Karpas-422 (cell line): ENCODE measurements at places on chromosomes 4 and X.
A peak's percentile ranks its signal among the peaks of the same experiment; 100 is the strongest.

DNA sequence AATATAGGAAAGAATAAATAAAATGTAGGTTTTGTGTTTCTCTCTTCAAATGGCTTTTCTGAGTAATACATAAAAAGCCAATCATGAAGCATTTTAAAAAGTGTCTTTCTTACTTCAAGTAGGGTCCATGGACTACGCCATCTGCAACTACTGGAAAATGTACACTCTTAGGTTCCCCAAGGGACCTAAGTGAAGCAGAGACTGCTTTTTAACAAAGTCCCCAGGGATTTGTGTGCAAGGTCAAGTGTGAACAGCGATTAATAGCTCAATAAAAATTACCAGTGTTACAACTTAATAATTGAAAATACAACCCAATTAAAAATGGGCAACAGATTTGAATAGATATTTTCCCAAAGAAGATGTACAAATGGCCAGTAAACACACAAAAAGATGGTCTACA lies 84.9 kb downstream of the ARHGAP6 start:
- peak; percentile 40 for DNase-seq

- DNase-seq, result peak; percentile 60
These were observed 148.3 kb downstream of the MAML3 start for GRCh38 chr4:140005699-140006098.

- peak; percentile 80 for DNase-seq
These were observed 30.2 kb downstream of the AFF2 start for GRCh38 chrX:148530464-148531077.

GRCh38 chrX:72247206-72247942 lies 8.5 kb upstream of the ERCC6L start:
- DNase-seq, result no peak

DNA sequence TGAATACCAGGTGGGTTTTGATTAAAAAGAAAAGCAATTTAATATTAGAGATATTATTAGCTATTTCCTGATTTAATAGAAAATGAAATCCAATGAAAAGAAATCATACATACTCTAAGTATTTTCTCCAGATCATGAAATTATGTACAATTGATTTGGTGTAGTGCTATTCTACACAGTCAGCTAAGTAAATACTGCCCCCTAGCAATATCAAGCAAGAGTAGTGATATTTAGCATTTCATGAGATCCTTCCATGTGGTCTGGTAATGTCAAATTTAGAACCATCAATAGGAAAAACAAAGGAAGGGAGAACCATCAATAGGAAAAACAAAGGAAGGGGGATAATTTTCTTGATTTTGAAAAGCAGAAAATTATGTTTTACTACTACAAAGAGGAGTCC lies 114.6 kb downstream of the TBCK start:
- DNase-seq, result peak; percentile 67

DNA sequence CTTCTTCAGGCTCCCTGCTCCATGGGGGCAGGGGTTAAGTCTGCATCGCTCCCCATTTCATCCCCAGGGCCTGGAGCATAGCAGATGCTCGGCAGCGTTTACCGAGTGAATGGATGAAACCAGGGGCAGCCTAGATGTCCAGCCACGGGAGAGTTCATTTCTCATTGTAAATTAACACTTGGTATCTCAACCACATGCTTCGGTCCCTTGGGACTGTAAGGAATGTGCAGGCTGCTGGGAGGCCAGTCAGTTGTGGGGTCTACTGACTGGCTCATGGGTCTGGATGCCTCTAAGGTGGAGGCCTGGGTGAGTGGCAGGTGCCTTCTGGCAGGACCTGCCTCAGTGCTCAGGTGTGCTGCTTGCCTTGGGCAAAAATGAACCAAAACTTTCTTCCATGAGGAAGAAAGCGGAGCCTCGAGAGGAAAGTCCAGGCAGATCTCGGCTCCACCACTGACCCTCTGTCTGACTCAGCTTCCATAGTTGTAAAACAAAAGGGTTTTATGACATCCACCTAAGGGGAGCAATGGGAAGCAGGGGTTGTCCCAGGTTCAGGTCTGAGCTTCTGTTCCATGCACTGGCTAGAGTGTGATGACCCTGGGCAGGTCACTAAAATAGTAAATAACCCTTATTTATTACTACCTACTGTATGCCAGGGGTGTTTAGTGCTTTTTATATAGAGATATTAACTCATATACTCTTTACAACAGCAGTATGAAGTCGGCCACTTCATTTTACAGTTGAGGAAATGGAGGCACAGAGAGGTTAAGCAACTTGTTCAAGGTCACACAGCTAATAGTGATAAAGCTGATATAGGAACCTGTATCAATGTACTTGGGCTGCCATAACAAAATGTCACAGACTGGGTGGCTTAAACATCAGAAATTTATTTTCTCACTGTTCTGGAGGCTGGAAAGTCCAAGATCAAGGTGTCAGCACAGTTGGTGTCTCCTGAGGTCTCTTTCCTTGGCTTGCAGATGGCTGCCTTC lies 144.3 kb upstream of the STX18 start:
- DNase-seq, result no peak

DNA sequence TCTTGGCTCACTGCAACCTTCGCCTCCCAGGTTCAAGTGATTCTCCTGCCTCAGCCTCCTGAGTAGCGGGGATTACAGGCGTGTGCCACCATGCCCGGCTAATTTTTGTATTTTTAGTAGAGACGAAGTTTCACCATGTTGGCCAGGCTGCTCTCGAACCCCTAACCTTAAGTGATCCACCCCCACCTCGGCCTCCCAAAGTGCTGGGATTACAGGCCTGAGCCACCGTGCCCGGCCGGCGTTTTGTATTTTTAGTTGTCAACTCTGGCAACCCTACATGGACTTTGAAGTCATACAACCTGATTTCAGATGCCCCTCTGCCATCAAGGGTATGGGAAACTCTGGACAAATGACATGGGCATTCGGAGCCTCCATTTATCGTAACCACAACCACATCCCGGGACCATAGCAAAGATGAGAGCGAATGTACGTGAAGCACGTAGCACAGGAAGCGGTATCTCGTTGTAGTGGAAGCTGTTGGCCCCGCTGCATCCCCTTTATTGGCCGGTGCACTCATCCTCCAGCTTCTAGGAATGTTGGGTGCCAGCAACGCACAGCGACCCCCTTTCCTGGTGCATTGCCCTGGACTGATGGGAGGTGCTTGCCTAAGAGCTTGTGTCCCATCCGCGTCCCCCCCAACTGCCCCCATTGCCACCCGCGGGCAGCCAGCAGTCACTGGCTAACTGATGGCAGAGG lies 109.2 kb downstream of the PHKA2 start:
- no peak for DNase-seq

DNA sequence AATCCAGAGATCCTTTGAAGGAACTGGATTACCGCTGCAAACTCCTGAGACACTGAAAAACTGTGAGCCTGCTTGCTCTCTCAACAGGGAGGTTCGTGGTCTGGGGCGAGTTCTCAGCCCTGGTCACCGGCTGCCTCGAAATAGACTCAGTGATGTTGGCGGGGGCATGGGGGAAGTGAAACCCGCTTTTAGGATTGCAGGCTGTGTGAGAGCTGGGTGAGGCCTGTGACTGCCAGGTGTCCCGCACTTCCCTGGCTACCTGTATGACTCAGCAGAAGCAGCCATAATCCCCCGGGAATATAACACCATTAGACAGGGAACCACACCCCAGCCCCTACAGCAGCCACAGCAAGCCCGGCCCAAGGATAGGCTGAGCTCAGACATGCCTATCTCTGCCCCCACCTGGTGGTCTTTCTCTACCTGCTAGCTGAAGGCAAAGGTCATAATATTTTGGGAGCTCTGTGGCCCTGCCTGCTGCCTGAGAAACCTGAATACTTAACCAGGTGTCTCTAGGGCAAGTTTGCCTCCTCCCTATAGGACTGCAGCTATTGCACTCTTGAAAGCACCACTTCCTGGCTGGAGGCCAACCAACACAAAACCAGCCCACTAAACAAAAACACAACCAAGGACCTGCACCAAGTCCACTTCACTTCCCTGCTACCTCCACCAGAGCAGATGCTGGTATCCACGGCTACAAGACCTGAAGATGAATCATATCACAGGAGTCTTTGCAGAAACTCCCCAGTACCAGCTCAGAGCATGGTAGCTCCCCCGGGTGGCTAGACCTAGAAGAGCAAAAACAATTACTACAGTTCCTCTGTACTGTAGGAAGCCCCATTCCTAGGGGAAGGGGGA lies 202.0 kb downstream of the RRAGB start:
- DNase-seq, result peak; percentile 73

- DNase-seq, result no peak
These were observed 112.8 kb upstream of the PSAPL1 start for GRCh38 chr4:7547368-7548040.

- no peak for DNase-seq
These were observed 11.2 kb downstream of the IDS start for GRCh38 chrX:149493567-149494562.

- peak; percentile 10 for DNase-seq
These were observed 106.4 kb downstream of the RTL5 start for GRCh38 chrX:72025236-72025770.

- peak; percentile 51 for DNase-seq
These were observed 4.5 kb downstream of the G6PD start for GRCh38 chrX:154541896-154542722.

GRCh38 chrX:26822448-26822847 lies 606.5 kb downstream of the MAGEB5 start:
- DNase-seq, result peak; percentile 52

DNA sequence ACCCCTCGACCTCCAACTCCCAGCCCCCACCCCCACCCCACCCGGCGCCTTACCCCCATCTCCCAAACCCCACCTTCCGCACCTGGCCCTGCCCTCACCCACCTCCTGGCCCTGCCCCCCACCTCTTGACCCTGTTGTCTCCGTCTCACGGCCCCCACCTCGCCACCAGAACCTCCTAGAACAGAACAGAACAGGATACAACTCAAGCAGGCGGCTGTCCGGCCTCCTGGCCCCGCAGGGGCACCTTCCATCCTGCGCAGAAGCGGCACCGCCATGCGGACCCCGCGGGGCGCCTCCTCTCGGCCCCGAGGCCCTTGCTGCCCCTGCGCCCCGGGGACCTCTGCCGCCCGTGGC lies 354 bp downstream of the CTAG2 start:
- no peak for DNase-seq

DNA sequence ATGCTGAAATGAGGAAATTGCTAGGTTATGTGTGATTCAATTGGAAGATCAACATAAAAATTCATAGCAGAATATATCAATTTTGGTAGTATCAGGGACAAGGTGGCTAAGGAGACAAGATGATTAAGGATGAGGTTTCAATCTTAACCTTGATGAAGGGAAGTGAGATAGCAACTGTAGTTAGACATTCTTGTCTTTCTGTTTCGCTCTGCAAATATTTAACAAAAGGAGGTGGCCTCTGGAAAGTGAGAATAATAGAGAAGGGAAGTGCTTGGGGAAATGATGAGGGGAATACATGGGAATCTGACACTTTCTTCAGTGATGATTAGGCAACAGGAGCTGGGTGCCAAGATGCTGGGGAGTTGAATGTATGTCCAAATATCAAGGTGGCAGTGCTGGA lies 337.1 kb upstream of the PUDP start:
- no peak for DNase-seq

GRCh38 chrX:31228909-31229308 lies 157.1 kb upstream of the FTHL17 start:
- DNase-seq, result no peak

- no peak for DNase-seq
These were observed 52.3 kb downstream of the PALLD start for GRCh38 chr4:168549143-168549542.

DNA sequence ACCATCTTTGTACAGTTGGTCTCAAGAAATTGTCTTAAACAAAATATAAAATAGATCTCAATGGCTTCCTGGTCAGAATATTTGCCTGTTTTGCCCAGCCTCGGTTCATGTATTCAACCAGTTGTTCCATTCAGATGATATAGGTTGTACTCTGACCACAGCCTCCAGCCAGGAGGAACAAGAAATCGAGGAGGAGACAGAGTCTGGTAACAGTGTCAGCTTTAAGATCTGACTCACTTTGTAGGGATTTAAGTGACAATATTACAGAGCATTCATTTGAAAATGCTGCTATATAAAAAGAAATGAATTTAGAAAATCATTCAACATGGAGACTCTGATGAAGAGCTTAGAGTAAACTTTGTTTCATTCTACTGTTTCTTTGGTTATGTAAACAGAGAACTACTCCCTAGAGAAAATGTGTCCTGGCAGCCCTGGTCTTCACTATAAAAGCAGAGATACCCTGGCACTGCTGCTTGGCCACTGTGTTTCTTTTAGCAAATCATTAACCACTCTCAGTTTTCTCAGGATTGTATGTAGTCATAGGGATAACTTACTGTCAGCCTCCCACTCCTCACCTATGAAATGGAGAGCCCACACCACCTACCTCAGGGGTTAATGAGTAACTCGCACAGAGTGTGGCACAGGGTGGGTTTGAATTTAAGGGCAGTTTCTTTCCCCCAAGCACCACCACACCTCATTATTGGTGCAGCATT lies 53.5 kb downstream of the PAGE2 start:
- no peak for DNase-seq

GRCh38 chrX:120302434-120302833 lies 8.8 kb downstream of the TMEM255A start:
- peak; percentile 43 for DNase-seq

DNA sequence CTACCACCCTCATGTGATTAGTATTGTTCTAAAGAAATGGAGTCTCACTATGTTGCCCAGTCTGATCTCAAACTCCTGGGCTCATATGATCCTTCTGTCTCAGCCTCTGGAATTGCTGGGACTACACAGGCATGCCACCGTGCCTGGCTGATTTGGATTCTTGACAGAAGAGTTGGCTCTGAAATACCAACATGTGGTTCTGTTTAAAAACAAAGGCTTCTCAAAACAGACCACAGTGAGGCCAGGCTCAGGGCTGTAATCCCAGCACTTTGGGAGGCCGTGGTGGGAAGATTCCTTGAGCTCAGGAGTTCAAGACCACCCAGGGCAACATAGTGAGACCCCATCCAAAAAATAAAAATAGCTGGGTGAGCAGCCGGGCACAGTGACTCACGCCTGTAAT lies 126.7 kb downstream of the DHRSX start:
- DNase-seq, result no peak

- no peak for DNase-seq
These were observed 55.1 kb downstream of the CPZ start for GRCh38 chr4:8647626-8648025.

- no peak for DNase-seq
These were observed 38.0 kb upstream of the COX7B2 start for GRCh38 chr4:46946919-46947536.

- DNase-seq, result no peak
These were observed 30.4 kb upstream of the ABCG2 start for GRCh38 chr4:88188738-88189417.

- no peak for DNase-seq
These were observed 236.6 kb upstream of the PCDH18 start for GRCh38 chr4:137768881-137769280.

- no peak for DNase-seq
These were observed 90.3 kb downstream of the CYSLTR1 start for GRCh38 chrX:78237127-78237526.

DNA sequence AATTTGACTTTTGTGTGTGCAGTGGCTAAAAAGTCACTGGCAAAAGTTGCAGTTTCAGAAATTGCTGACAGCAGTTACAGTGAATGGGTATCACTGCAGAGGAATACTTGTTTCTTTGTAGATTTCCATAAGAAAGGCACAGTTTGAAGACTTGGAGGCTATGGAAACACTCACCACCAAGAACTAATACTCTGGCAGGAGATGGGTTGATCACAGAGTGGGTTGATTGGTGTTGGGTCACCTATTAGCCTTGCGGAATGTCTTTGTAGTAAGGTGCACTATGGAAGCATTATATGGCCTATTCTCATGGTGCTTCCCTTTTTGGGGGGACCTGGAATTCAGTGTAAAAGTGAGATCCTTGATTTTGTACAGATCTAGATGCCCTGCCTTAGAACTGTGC lies 502.8 kb downstream of the CFAP47 start:
- DNase-seq, result no peak
